ENCODE measurements at places on chromosomes 4 and X.
A peak's percentile ranks its signal among the peaks of the same experiment; 100 is the strongest.

DNA sequence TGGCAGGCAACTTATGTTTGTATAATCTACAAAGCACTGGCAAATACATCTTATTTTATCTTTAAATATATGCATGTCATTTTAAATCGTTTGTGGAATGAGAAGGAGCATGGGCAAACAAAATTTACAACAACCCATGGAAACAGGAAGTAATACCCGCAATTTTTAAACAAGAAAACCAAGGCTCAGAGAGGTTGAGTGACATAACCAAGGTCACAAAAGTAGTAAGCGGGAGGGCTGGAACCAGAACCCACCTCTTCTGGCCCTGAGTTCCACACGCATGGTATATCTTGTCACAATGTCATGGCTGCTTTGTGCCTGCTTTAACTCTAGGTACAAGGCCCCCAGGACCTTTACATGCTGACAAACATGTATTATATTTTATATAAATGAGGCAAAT is 52.9 kb downstream of the SLC7A11 start:
- DNase-seq = no peak

GRCh38 chr4:95761871-95762270 is 78.0 kb upstream of the PDHA2 start:
- no peak for DNase-seq

- no peak for DNase-seq
Observed at GRCh38 chr4:23881052-23881501, 8.8 kb downstream of the PPARGC1A start.

GRCh38 chr4:99885063-99885664 is 9.1 kb downstream of the LAMTOR3 start:
- DNase-seq = peak; percentile 28

DNA sequence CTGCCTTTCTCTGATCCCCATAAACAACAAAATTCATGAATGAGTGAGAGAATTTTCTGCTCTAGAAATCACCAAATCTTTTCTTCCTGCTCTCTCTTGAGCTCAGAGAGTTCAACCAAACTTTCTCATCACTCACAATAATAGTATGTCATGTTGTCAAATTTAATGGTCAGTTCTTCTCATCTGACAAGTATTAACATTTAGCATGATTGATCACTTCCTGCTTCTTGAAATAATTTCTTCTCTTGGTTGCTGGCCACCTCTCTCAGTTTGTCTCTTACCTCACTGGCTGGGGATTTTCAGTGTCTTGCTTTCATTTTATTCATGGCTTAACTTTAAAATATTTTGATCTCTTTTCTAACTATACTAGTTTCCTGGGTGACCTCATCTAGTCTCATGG is 25.5 kb upstream of the FGF5 start:
- DNase-seq = no peak

DNA sequence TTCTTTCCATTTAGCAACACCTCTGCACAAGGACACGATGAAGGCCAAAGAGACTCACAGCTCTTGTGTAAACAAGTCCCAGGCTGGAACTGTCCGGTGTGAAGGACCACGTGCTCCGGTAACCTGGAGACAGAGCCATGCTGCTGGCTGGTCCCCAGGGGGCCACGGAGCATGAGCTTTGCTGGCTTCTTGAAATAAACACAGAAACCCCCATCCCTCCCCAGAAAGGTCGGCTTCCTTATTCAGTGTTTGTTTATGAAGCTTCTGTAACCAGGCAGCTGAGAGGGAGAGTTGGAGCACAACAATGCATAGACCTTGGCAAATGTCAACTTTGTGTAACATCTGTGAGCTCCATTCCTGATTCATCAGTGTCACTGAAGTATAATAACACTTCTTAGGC is 109.4 kb downstream of the GPR143 start:
- DNase-seq = no peak

Measured in GF-D8 (cell line).